ENCODE measurements at places on chromosomes 7 and 10. TPM values are rescaled to one million over a fixed set of nuclear protein-coding genes. Genes with fewer than 3 reads are reported as not detected.

OR6B1 gene
- total RNA-seq, result not detected

ANKRD61 gene
- total RNA-seq, result not detected

SNX8 gene
- 18.6 TPM for total RNA-seq

SH2D4B gene
- 0.14 TPM for total RNA-seq

CLRN3 gene
- not detected for total RNA-seq

DNA sequence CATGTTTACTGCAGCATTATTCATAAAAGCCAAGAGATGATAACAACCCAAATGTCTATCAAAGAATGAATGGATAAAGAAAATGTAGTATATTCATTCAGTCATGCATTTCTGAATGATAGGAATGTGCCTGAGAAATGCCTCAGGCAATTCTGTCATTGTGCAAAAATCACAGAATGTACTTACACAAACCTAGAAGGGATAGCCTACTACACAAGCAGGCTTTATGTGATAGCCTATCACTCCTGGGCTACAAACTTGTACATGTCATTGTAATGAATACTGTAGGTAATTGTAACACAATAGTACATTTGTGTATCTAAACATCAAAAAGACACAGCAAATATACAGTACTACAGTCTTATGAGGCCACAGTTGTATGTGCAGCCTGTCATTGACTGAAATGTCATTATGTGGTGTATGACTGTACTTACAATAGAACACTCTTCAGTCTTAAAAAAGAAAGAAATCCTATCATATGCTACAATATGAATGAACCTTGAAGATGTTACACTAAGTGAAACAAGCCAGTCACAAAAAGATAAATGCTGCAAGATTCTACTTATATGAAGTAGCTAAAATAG lies 141.8 kb upstream of the GPR22 start:
- H3K4me1 ChIP-seq, result peaks cover 5% of the 10 kb centered on the region
- H3K27ac ChIP-seq, result no peak overlapping the region
- DNase-seq, result no peak
- no peak overlapping the region for H3K4me3 ChIP-seq

GRCh38 chr10:78335371-78335690 lies 301.7 kb downstream of the RPS24 start:
- H3K4me3 ChIP-seq, result no peak overlapping the region
- peaks cover 10% of the 10 kb centered on the region for H3K27me3 ChIP-seq
- DNase-seq, result no peak

DNA sequence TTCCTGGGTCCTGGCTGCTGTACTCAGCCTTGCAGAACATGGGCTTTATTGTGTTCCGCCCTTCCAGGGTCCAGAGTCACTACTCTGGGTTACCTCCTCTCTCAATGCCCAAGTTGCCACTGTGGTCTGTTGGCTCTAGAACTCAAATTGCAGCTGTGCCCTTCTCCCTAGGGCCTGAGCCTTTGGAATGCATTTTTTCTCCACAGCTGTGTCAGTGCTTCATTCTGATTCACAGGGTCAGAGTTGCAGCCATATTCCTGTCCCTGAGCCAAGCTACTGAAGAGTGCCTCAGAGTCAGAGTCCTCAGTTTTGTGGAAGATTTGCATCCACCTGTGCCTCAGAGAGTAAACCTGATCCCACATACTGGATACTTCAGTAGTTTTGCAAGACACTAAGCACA lies 167.5 kb downstream of the ITGB1 start:
- H3K27me3 ChIP-seq, result no peaks in the 10 kb centered on the region
- H3K4me3 ChIP-seq, result no peak overlapping the region
- H3K36me3 ChIP-seq, result peaks cover 2% of the 10 kb centered on the region
- DNase-seq, result no peak

DNA sequence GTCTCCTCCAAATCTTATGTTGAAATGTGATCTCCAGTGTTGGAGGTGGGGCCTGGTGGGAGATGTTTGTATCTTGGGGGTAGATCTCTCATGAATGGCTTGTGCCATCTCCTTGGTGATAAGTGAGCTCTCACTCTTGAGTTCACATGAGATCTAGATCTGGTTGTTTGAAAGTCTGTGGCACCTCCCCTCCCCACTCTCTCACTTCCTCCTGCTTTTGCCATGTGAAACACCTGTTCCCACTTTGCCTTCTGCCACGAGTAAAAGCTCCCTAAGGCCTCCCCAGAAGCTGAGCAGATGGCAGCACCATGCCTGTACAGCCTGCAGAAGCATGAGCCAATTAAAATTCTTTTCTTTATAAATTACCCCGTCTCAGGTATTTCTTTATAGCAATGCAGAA lies 23.5 kb downstream of the TMEM229A start:
- H3K27me3 ChIP-seq, result no peaks in the 10 kb centered on the region
- no peak for DNase-seq
- no peaks in the 10 kb centered on the region for H3K4me1 ChIP-seq
- no peaks in the 10 kb centered on the region for H3K36me3 ChIP-seq
- no peak overlapping the region for H3K27ac ChIP-seq
- no peak overlapping the region for H3K4me3 ChIP-seq

- H3K27me3 ChIP-seq, result no peaks in the 10 kb centered on the region
- H3K4me1 ChIP-seq, result no peaks in the 10 kb centered on the region
- DNase-seq, result peak; percentile 52
- no peak overlapping the region for H3K27ac ChIP-seq
- no peaks in the 10 kb centered on the region for H3K36me3 ChIP-seq
- H3K4me3 ChIP-seq, result no peak overlapping the region
Observed at GRCh38 chr10:126749015-126749655, 78.6 kb upstream of the C10orf90 start.

- no peaks in the 10 kb centered on the region for H3K36me3 ChIP-seq
- H3K4me1 ChIP-seq, result peaks cover 1% of the 10 kb centered on the region
- H3K27ac ChIP-seq, result no peak overlapping the region
- no peak for DNase-seq
Observed at GRCh38 chr7:145036604-145037405, 201.0 kb upstream of the TPK1 start.

Measured in activated naive CD8-positive, alpha-beta T cell treated with anti-CD3 and anti-CD28 coated beads, Interleukin-2, amount 10 ng/mL, durations not matched to agents 7 days and 5 days (primary cell).